ENCODE measurements at places on chromosomes 1 and 21.
A peak's percentile ranks its signal among the peaks of the same experiment; 100 is the strongest.

- DNase-seq = no peak
Measured at GRCh38 chr1:1202831-1203560, 3.4 kb downstream of the TNFRSF18 start.

GRCh38 chr1:156511644-156512043 is 11.1 kb upstream of the MEF2D start:
- no peak for DNase-seq

DNA sequence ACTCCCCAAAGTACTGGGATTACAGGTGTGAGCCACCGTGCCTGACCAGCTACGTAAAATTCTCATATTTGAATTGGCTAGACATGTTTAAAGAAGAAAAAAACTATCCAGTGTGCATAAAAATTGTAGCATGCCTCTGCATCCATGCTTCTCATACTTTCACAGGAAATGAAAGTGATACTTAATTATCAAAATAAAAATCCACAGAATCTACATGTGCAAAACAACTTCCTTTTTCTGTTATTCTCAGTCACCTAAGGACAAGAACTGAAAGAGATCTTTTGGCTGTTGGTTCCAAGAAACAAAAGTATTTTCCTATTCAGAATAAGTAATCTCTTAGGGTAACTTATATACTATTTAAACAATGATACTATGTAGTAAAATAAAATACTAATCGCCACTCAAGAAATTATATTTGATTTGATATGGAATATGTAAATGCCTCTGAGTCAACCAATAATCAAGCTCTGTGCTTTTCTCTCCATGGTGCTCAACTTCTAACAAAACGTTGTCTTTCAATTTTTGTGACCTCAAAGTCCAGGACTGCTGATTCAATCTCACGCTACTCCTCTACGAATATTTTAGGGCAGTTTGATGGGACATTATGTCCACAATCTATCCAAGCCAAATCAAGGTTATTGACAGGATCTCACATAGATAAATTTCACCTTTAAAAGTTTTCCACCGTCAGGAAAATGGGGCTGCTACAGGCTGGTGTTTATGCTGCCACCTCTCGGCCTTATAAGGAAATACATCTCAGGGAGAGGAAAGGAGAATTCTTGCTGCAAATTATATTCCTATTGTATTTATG is 102.7 kb downstream of the ZNF281 start:
- DNase-seq = peak; percentile 73

DNA sequence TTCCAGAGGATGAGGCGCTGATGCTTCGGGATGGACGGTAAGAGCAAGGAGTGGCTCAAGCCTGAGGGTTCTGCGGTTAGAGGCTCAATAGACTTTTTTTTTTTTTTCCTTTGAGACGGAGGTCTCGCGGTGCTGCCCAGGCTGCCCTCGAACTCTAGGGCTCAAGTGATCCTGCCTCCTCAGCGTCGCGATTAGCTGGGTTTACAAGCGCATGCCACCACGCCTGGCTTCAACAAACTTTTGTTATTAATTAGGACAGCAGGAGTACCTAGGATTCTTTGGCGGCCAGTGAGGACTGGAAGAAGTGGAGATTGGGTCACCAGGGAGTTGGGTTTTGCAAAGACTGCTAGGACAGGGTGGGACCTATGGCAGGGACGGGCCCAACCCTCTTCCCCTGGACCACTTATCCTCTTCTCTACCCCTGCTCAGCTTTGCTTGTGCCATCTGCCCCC is 587 bp downstream of the SCNM1 start:
- DNase-seq = peak; percentile 63

- DNase-seq = no peak
Measured at GRCh38 chr1:161226320-161226711, 456 bp downstream of the TOMM40L start.

GRCh38 chr1:174337000-174337681 is 110.6 kb upstream of the GPR52 start:
- DNase-seq = no peak

GRCh38 chr1:175376194-175376593 is 183.6 kb upstream of the KIAA0040 start:
- peak; percentile 74 for DNase-seq

DNA sequence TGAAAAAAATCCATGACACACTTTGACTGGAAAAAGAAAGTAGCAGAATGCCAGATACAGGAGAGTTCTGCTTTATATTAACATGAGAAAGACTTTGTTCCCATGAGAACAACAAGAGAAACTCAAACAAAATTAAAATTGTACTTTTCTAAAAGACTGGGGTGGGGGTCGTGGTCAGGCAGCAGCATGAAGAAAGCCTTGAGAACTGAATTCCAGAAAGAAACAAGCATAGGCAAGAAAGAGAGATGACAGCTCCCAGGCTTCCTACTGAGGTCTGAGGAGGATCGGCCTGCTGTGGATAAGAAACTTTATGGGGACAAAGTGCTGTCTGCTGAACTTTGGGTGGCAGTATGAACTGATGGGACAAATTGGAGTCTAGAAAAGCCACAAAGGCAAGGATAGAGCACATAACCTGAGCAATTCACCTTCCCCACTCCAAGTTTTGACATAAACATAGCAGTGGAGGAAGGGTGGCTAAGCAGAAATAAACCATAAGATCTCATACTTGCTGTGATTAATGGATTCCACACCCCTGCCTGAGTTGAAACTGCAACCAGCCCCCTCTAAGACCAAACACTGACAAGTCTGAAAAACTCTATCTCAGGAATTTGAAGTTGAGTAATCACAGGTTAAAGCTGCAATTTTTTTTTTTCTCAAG is 43.7 kb downstream of the COL6A1 start:
- no peak for DNase-seq

DNA sequence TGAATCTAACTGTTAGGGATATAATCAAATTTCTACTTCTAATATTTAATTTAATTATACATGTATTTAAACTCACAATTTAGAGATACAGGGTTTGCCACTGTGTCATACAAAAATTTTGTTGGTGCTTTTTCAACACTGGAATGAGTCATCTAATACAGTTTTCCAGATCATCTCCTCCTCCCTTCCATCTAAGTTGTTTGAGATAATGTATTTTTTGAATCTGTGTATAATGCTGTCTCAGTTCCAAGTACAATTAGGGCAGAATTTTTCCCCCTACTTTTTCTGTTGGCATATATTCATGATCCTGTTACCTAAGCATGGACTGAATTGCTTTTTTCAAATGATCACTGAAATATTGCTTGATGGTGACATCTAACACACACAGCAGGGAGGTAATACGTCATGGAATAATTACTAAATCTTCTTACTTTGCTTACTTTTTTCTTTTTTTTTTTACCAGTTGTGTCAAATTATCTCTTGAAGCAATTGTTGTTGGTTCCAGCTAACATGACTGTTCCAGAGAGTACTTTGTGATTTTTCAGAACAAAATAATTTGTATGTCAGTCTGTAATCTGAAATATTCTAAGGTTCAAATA is 146.0 kb downstream of the MAGI3 start:
- no peak for DNase-seq

GRCh38 chr1:57966340-57966739 is 542.5 kb upstream of the DAB1 start:
- no peak for DNase-seq

GRCh38 chr1:112358798-112359408 is 37.1 kb upstream of the CTTNBP2NL start:
- peak; percentile 68 for DNase-seq

DNA sequence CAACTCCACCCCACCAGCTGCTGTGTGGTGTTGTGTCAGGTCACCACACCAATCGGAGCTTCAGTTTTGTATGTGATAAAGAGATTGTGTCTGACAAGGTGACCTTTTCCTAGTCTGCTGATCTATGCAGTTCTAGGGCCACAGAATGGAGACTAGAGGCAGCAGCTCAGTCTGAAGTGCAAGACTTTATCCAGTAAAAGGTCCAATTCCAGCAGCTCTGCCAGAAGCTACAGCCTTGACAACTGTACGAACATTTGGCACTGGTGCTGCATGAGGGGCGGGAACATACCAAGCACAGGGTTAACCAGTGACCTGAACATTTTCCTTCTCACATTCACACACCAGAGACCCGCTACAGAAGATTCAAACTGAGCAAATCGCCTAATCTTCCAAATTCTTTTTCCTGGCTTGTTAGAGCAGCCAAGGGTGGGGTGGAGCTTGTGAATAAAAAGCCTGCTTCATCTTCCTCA is 9.3 kb downstream of the FMO1 start:
- no peak for DNase-seq

- DNase-seq = peak; percentile 53
Measured at GRCh38 chr1:230084408-230085177, 17.6 kb downstream of the GALNT2 start.

- peak; percentile 88 for DNase-seq
Measured at GRCh38 chr1:93980320-93981273, 71.4 kb upstream of the GCLM start.

- no peak for DNase-seq
Measured at GRCh38 chr1:116514708-116515525, 55.9 kb downstream of the CD58 start.

- no peak for DNase-seq
Measured at GRCh38 chr1:201761178-201761577, 67.8 kb upstream of the IPO9 start.

- no peak for DNase-seq
Measured at GRCh38 chr1:184545601-184546000, 158.8 kb downstream of the C1orf21 start.

GRCh38 chr1:32886004-32886827 is at the start of gene HPCA:
Gene HPCA (plus strand): TSS chr1:32886491. CDS start chr1:32888899, 2,408 bp downstream.
- peak; percentile 75 for DNase-seq

DNA sequence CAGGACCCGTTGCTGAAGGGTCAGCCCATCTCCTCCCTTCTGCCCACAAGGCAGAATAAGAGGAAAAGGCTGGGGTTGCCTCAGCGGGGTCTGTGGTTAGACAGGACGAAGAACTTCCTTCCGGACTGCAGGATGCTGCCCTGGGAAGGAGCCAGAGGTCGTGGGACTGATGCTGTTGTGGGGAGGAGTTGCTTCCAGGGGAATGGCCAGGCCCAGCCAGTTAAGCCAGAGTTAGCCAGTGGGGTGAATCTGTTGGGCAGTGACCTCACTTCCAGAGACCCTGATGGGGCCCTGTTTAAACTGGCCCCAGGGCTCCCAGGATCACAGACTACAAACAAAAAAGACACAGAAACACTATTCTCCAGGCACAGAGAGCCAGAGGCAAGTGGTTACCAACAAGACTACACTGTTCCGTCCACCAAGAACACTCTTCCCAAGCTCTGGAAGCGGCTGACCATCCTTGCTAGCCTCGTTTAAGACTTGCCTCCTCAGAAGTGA is 13.0 kb downstream of the FAM229A start:
- DNase-seq = no peak

GRCh38 chr1:6464514-6464836 is 1.5 kb downstream of the TNFRSF25 start:
- DNase-seq = peak; percentile 85

DNA sequence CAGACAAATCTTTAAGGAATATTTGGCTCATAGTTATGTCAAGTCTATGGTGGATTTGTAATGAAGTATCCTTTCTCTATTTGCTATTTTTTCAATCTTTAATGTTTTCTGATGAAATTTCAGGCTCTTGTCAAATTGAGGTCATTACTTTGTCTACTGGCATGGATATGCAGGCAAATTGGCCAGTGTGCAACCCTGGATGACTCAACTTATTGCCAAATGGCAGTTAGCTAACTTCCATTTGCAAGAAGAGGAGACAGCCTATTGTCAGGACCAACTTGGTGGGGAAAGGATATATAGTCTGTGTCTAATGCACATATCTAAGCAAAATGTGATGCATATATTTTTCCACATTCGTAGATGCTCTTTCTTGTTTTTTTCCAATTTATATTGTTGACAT is 530.5 kb downstream of the PTBP2 start:
- peak; percentile 40 for DNase-seq

DNA sequence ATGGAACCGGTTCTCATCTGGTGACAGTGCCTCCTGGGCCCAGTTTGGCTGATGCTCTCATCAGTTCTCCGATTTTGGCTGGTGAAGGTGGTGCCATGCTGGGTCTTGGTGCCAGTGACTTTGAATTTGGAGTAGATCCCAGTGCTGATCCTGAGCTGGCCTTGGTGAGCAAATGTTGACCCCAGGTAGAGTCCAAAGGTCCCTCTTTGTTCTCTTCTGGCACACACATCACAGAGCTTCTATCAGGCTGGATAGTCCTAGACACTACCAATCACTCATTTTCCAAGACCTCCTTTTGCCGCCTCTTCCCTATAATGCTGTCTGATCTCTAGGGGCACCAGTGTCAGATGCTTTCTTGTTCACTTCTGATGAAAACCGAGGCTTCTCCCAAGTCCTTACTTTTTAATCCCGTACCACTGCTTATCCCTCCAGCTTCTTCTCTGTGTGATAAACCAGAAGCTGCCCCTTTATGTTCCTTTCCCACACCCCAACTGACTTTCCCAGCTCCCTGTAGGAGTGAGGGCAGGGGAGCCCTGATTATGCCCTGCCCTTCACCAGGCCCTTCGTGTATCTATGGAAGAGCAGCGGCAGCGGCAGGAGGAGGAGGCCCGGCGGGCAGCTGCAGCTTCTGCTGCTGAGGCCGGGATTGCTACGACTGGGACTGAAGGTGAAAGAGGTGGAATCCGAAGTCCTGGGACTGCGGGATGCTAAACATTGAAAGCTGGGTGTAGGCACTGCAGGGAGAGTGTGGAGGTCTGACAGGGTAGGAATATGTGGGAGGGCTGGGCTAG is 11.1 kb downstream of the PSMD4 start:
- DNase-seq = no peak

DNA sequence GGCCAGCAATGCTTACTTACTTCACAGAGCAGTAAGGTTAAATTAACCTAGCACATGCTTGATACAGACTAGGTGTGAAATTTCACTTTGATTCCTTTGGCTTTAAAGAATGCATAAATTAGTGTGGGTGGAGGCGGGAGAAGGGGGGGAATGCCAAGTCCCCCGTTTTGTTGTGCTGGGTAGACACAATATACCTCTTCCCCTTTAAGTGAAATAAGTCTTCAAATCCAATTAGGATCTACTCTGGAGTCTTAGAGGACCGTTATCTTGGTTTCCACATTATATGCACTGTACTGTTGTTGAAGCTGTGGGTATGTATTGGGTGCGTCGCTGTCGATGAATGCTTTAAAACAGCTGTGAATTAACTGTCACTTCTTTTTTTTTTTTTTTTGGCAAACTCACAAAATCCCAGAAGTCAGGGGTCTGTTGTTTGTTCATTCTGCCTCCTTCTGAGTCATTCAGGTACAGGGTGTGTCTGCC is 1.6 kb upstream of the S1PR1 start:
- no peak for DNase-seq

DNA sequence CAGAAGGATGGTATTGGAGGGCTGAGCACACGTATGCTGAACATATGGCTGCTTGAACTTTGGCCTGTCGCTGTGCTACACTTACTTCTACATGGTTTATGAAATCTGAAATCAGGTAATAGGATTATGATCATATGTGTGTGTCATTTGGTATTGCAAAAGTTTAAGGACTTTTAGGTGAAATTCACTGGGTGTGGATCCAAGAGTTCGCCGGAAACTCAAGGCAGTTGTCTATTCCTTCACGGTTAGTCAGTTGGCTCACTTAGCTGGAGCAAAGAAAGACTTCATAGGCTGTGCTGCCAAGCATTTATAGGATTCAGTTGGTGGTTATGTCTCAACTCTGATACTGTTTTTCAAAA is 927 bp downstream of the UAP1 start:
- peak; percentile 62 for DNase-seq

DNA sequence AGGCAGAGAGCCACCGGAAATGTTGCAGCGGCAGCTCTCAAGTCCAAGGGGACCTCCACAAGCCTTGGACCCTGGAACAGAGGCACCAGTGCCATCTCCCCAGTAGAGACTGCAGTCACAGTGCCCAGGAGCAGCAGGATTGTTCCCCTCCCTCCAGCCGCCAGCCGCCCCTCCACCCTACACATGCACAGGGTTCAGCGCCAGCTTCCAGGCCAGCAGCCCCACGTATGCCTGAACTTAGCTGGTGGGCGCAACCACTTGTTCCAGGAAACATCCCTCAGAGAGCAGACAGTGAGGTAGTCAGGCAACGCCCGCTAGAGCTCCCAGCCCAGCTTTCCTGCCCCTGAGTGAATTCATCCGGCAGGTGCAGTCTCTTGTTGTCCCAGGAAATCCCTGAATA is 1098.1 kb upstream of the NCAM2 start:
- DNase-seq = peak; percentile 81
